ENCODE measurements at places on chromosomes 7 and 10. TPM values are rescaled to one million over a fixed set of nuclear protein-coding genes. Genes with fewer than 3 reads are reported as not detected.

- H3K36me3 ChIP-seq = no peaks in the 10 kb centered on the region
- H3K4me3 ChIP-seq = no peak overlapping the region
- peaks cover 7% of the 10 kb centered on the region for H3K27me3 ChIP-seq
- no peak for DNase-seq
- H3K4me1 ChIP-seq = peaks cover 13% of the 10 kb centered on the region
Observed at GRCh38 chr7:20795361-20795760, 8.7 kb upstream of the SP8 start.

GRCh38 chr10:115706488-115707076 is 566.4 kb downstream of the GFRA1 start:
- no peaks in the 10 kb centered on the region for H3K36me3 ChIP-seq
- H3K4me1 ChIP-seq = no peaks in the 10 kb centered on the region
- no peak overlapping the region for H3K4me3 ChIP-seq
- no peak overlapping the region for H3K27ac ChIP-seq
- H3K27me3 ChIP-seq = peaks cover 19% of the 10 kb centered on the region
- peak; percentile 12 for DNase-seq

The LAMB4 gene
- not detected for total RNA-seq

GRCh38 chr7:47351233-47352154 is 230.4 kb downstream of the TNS3 start:
- no peaks in the 10 kb centered on the region for H3K36me3 ChIP-seq
- no peak for DNase-seq
- no peak overlapping the region for H3K27ac ChIP-seq
- H3K27me3 ChIP-seq = no peaks in the 10 kb centered on the region
- H3K4me1 ChIP-seq = no peaks in the 10 kb centered on the region
- H3K4me3 ChIP-seq = no peak overlapping the region

The LFNG gene
- 14.3 TPM for total RNA-seq

GRCh38 chr7:123679614-123680013 is 23.9 kb downstream of the LMOD2 start:
- H3K36me3 ChIP-seq = peaks cover 7% of the 10 kb centered on the region
- no peak overlapping the region for H3K4me3 ChIP-seq
- no peaks in the 10 kb centered on the region for H3K4me1 ChIP-seq
- H3K27me3 ChIP-seq = no peaks in the 10 kb centered on the region
- H3K27ac ChIP-seq = no peak overlapping the region

DNA sequence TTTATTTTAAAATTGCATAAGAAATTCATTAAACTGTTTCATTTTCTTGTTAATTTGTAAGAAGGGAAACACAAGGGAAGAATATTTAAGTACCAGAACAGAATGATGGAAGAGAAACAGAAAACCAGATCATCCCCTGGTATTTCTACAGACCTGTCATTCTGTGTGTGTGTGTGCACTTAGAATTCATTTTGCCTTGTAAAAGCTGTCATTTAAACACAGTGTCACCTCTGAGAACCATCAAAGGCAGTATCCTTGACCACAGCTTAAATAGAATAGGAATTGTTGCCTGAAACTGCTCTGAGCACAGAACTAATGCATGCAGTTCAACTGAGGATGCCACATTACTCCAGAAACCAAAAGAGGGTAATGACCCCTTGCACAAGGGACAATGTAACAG is 6.8 kb upstream of the CRPPA start:
- peaks cover 6% of the 10 kb centered on the region for H3K4me1 ChIP-seq
- no peaks in the 10 kb centered on the region for H3K27me3 ChIP-seq
- no peak overlapping the region for H3K27ac ChIP-seq
- DNase-seq = no peak
- H3K36me3 ChIP-seq = no peaks in the 10 kb centered on the region

- H3K4me3 ChIP-seq = no peak overlapping the region
- DNase-seq = no peak
- no peaks in the 10 kb centered on the region for H3K4me1 ChIP-seq
- no peak overlapping the region for H3K27ac ChIP-seq
- no peaks in the 10 kb centered on the region for H3K36me3 ChIP-seq
Observed at GRCh38 chr10:61986382-61986781, 84.9 kb downstream of the ARID5B start.

GRCh38 chr10:112546474-112546873 is 99.5 kb downstream of the VTI1A start:
- H3K4me1 ChIP-seq = peaks cover 56% of the 10 kb centered on the region
- H3K4me3 ChIP-seq = no peak overlapping the region
- no peak for DNase-seq
- H3K27ac ChIP-seq = peak overlapping the region; percentile 89
- H3K36me3 ChIP-seq = no peaks in the 10 kb centered on the region
- H3K27me3 ChIP-seq = no peaks in the 10 kb centered on the region

GRCh38 chr10:31725436-31725835 is 203.2 kb downstream of the ARHGAP12 start:
- no peaks in the 10 kb centered on the region for H3K36me3 ChIP-seq
- no peak overlapping the region for H3K4me3 ChIP-seq
- no peak overlapping the region for H3K27ac ChIP-seq
- H3K27me3 ChIP-seq = no peaks in the 10 kb centered on the region

DNA sequence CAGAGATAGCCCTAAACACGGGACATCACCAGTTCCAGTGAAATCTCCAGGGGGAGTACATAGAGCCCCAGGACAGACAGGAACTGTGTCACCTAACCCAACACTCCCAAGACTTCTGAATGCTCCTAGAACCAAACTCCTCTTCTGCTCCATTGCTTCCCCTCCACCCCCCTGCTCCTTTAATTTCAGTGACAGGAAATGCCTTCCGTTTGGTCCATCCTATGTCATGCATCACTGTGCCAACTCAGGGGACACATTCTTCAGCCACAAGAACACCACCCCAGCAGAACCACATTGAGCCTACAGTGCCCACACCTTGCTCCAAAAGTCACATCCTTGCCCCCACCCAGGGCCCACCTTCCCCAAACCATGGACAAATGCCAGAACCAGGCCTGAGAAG is 100.5 kb downstream of the KCNMA1 start:
- H3K4me1 ChIP-seq = peaks cover 41% of the 10 kb centered on the region
- H3K36me3 ChIP-seq = no peaks in the 10 kb centered on the region
- no peaks in the 10 kb centered on the region for H3K27me3 ChIP-seq
- no peak for DNase-seq

The PDK4 gene
- total RNA-seq = 2.1 TPM

GRCh38 chr7:118111347-118111746 is 72.6 kb upstream of the LSM8 start:
- no peaks in the 10 kb centered on the region for H3K36me3 ChIP-seq
- no peak for DNase-seq
- H3K4me1 ChIP-seq = no peaks in the 10 kb centered on the region
- no peak overlapping the region for H3K27ac ChIP-seq

The PTN gene
- total RNA-seq = not detected

The ENO4 gene
- total RNA-seq = 0.22 TPM

The AASS gene
- total RNA-seq = 5.1 TPM

The PPP3CB gene
- 32.0 TPM for total RNA-seq

- peaks cover 29% of the 10 kb centered on the region for H3K4me1 ChIP-seq
- DNase-seq = no peak
- no peaks in the 10 kb centered on the region for H3K27me3 ChIP-seq
- no peaks in the 10 kb centered on the region for H3K36me3 ChIP-seq
- no peak overlapping the region for H3K4me3 ChIP-seq
- no peak overlapping the region for H3K27ac ChIP-seq
Observed at GRCh38 chr10:71268758-71269157, 50.3 kb upstream of the SLC29A3 start.

- H3K36me3 ChIP-seq = no peaks in the 10 kb centered on the region
- H3K4me1 ChIP-seq = no peaks in the 10 kb centered on the region
- no peak for DNase-seq
Observed at GRCh38 chr10:132738454-132739224, 47.3 kb downstream of the NKX6-2 start.

The CHRM2 gene
- total RNA-seq = not detected

DNA sequence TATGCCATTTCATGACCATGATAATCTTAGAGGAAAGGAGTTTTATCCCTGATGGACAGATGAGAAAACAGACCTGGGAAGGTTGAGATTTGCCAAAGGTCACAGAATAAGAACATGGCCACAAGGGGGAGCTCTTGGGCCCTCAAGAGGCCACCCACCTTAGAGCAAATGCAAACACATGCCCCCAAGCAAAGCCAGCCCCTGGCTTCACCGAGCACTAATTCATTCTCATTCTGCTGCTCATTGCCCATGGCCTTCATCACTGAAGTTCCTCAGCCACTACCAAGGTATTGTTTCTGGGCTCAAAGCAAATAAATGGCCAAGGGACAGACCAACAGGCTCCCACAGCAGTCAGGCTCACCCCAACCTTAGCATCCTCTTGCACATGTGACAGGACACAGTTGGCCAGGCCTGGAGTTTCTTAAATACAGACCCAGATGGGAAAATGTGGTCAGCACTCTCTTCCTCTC is 44.2 kb downstream of the PDLIM1 start:
- peak; percentile 65 for DNase-seq
- no peak overlapping the region for H3K4me3 ChIP-seq
- 0 out of 2 replicates have a peak, but pooled peaks cover 5% of the 10 kb centered on the region for H3K36me3 ChIP-seq
- H3K27me3 ChIP-seq = no peaks in the 10 kb centered on the region
- no peaks in the 10 kb centered on the region for H3K4me1 ChIP-seq

DNA sequence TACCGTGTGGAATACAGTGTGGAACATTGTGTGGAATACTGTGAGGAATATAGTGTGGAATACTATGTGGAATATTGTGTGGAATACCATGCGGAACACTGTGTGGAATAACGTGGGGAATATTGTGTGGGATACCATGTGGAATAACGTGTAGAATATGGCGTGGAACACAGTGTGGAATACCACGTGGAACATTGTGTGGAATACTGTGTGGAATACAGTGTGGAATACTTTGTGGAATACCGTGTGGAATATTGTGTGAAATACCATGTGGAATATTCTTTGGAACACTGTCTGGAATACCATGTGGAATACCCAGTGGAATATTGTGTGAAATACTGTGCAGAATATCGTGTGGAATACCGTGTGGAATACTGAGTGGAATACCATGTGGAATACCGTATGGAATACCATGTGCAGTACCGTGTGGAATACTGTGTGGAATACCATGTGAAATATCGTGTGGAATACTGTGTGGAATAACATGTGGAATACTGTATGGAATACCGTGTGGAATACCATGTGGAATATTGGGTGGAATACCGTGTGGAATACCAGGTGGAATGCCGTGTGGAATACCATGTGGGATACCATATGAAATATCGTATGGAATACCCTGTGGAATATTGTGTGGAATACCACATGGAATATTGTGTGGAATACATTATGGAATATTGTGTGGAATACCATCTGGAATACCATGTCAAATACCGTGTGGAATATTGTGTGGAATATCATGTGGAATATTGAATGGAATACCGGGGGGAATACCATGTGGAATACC is 133.1 kb upstream of the CHST15 start:
- H3K4me1 ChIP-seq = no peaks in the 10 kb centered on the region
- H3K36me3 ChIP-seq = no peaks in the 10 kb centered on the region
- DNase-seq = no peak
- no peaks in the 10 kb centered on the region for H3K27me3 ChIP-seq
- H3K4me3 ChIP-seq = no peak overlapping the region
- no peak overlapping the region for H3K27ac ChIP-seq

The CYP3A7 gene
- not detected for total RNA-seq

GRCh38 chr7:27723085-27723484 is 16.9 kb upstream of the TAX1BP1 start:
- H3K27me3 ChIP-seq = no peaks in the 10 kb centered on the region
- DNase-seq = no peak
- no peaks in the 10 kb centered on the region for H3K4me1 ChIP-seq
- H3K4me3 ChIP-seq = no peak overlapping the region
- H3K27ac ChIP-seq = no peak overlapping the region

The CPA4 gene
- total RNA-seq = 38.7 TPM

GRCh38 chr10:59879363-59879913 is 26.9 kb downstream of the CCDC6 start:
- H3K36me3 ChIP-seq = no peaks in the 10 kb centered on the region
- H3K4me3 ChIP-seq = no peak overlapping the region
- H3K27ac ChIP-seq = no peak overlapping the region
- no peak for DNase-seq

DNA sequence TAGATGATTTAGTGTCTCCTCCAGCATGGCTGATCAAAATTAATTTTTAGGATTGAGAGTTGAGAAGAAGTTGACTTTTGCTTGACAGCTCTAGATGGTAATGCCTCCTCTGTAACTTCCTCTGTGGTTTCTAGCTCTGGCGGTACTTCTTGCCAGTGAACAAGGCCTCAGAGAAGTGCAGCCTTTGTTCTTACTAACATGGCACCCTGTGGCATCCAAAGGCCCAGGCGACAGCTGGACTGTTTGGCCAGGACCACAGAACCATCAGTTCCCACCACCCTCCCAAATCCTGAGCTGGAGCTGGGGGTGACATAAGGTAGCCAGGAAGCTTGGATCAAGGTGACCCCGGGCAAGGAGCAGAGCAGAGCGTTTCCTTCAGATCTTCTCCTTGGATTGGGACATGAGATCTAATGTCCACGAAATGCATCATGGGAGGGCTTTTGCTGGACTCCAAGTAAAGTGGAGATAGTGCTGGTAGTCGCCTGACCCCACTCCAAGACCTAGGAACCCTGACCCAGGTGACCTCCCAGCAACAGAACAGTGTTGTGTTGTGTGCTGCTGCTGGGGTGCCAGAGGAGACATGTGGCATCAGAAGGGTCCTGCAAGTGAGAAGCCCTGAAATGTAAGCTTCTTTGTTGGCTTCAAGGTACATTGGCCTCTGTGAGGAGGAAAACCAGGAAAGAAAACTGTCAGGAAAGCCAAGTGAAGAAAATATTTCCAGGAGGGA is 41.8 kb downstream of the APBB1IP start:
- no peaks in the 10 kb centered on the region for H3K4me1 ChIP-seq
- H3K36me3 ChIP-seq = no peaks in the 10 kb centered on the region
- DNase-seq = no peak
- H3K27ac ChIP-seq = no peak overlapping the region
- no peaks in the 10 kb centered on the region for H3K27me3 ChIP-seq
- no peak overlapping the region for H3K4me3 ChIP-seq

DNA sequence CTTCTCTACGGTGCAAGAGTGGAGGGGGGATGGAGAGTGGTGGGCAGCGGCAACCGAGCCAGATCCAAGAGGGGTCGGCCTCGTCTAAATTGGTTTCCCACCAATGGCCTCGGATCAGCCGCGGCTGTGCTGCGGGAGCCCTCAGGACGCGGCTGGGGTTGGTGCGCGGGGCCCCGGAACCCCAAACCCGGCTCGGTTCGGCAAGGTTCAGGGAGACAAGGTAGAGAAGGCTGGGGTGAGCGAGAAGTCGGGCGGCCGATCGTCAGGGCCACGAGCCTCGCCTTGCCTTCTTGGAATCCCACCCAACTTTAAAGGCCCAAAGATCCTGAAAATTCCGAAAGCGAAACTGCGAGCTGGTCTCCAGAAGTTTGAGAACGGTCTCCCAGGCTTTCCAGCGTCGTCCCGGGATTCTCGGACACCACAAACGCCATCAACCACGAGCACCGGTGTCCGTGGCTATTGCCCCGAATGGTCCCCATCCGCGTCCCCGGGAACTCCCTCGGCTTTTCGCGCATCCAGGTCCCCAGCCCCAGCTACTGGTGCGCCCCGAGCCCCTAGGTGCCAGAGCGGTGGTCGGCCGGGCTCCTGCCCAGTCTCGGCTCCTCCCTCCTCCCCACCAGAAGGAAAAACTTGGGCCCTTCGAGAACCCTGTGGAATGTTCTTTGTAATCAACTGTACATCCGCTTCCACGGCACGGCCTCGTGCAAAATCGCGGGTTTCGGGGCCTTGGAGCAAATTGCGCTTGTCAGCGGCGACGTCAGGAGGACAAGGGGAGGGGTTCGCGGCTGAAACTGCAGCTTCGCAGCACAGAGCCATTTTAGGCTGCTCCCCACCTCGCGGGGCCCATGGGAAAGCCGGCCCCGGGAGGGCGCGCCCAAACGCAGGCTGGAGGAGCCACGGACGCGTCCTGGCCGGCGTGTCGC is 3.2 kb downstream of the SFMBT2 start:
- H3K27ac ChIP-seq = no peak overlapping the region
- H3K27me3 ChIP-seq = 0 out of 2 replicates have a peak, but pooled peaks cover under 1% of the 10 kb centered on the region
- no peak overlapping the region for H3K4me3 ChIP-seq
- no peaks in the 10 kb centered on the region for H3K4me1 ChIP-seq
- no peak for DNase-seq

All from HCT116 (cell line).